ENCODE measurements at places on chromosomes 3 and 15. TPM values are rescaled to one million over a fixed set of nuclear protein-coding genes. Genes with fewer than 3 reads are reported as not detected.
A peak's percentile ranks its signal among the peaks of the same experiment; 100 is the strongest.

The TGM5 gene
- not detected for total RNA-seq

The PCLAF gene
- total RNA-seq, result 274 TPM

The LIPC gene
- 0.43 TPM for total RNA-seq

The TRH gene
- total RNA-seq, result not detected

The CACNA1D gene
- 1.4 TPM for total RNA-seq

The DGKG gene
- total RNA-seq, result 26.1 TPM

The GOLGA8A gene
- total RNA-seq, result 2.1 TPM

The PP2D1 gene
- not detected for total RNA-seq

The LDHAL6B gene
- not detected for total RNA-seq

The GHSR gene
- total RNA-seq, result not detected

The TUSC7 gene
- total RNA-seq, result not detected

GRCh38 chr15:73617913-73618312 is 15.3 kb downstream of the NPTN start:
- no peak for DNase-seq

DNA sequence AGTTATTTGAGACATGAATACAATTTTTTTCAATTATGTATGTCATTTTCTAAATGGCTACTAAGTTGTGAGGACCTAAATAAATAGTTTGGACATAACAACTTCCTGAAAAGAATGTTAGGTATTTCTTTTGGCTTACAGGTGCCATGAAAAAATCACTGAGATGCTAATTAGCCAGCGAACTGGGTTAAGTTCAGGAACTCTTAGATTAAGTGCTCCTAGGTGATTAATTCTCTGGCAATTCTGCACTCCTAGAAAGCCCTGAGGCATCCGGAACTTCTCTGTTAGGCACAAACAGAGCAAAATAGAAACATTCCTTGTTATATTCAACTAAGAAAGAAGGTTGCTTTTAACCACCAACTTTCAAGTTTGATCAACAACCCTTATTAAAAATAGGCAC is 192.3 kb downstream of the STAG1 start:
- DNase-seq, result no peak

DNA sequence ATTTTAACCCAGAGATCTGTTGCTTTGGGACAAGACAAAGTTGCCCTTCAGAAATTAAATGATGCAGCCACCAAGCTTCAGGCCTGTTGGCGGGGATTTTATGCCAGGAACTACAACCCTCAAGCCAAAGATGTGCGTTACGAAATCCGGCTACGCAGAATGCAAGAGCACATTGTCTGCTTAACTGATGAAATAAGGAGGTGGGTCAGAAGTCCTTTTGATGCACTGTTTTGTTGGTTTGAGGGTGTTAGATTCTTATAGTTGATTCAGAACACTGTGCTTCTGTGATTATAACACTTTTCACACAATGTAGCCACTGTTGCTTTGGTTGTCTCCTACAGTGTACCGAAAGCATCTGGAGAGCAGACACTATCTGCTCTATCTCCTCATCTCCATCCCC is 20.8 kb upstream of the NXPE3 start:
- DNase-seq, result no peak

DNA sequence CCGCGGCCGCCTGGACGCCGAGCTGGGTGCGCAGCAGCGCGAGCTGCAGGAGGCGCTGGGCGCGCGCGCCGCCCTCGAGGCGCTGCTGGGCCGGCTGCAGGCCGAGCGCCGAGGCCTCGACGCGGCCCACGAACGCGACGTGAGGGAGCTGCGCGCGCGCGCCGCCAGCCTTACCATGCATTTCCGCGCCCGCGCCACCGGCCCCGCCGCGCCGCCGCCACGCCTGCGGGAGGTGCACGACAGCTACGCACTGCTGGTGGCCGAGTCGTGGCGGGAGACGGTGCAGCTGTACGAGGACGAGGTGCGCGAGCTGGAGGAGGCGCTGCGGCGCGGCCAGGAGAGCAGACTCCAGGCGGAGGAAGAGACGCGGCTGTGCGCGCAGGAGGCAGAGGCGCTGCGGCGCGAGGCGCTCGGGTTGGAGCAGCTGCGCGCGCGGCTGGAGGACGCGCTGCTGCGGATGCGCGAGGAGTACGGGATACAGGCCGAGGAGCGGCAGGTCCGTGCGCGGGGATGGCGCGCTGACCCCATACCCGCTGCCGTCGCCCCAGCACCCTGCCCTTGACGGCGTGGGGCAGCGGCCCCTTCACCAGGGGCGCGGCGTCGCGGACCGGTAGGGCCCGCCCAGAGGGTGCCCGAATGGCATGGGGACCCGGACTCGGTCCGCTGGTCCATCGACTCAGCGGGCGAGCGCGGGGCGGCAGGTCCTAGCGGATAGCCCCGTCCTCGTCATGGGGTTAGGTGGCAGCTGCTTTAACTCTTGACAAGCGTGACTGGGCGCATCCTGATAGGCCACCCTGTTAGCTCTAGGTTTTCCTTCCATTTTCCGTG is 848 bp downstream of the SYNM start:
- no peak for DNase-seq

DNA sequence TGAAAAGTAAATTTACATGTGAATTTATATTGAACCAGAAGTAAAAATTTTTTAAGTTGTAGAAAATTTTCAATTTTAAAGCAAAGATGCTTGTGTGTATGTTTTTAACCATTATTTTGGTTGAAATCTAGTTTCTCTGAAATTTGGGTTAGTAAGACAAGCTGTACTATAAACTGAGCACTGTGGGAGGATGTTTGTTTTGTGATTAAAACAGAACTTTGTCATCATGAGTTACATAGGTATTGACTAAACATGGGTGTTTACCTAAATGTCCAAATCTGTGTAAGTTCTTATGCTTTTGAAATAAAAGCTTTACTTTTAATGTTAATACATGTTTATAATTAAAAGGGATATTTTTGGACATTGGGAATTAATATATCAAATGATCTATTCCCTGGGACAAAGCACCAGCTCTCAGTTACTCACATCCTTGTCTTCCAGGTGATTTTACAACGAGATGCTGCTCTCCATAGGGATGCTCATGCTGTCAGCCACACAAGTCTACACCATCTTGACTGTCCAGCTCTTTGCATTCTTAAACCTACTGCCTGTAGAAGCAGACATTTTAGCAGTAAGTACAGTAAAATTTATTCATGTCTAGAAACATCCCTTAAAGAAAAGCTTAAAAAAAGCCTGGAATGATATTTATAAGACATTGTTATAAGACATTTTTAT is 32.7 kb downstream of the RNF13 start:
- DNase-seq, result no peak

GRCh38 chr3:15860014-15860934 is 62.5 kb upstream of the ANKRD28 start:
- DNase-seq, result peak; percentile 66

DNA sequence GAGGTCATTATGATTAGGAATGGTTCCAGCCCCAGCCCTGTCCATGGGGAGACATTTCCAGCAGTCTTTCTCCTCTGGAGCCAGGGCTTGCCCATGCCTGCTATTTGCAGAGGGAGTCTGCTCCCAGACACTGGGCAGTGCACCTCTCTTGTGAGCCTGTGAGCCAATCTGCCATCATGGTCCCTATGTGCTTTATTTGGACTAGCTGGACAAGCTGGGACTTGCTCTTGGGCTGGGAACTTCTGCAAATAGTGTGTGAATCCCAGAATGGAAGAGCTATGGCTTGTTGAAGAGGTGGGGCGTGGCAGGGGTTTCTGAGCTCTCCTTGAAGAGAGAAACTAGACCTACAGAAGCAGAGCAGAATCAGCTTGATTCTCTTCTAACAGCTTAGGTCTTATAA is 53.7 kb upstream of the KY start:
- DNase-seq, result no peak

GRCh38 chr15:79608066-79608864 is 176.1 kb downstream of the MINAR1 start:
- DNase-seq, result no peak

DNA sequence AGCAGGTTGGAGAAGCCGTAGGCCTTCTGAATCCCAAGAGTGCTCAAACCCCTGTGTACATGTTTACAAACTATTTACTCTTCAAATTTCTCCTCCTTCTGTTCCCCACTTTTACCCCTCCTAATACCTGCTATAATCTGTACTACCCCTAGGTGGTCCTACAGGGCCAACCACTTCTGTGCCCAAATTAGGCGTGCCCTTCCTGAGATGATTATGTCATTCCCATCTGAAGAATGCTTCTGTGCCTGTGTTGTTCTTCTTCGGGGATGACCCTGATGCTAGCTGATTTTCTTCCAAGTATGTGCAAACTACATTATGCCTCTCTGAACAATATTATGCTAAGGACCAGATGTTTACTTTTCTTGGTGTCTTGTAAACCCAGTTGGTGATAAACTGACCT is 20.5 kb downstream of the RBP2 start:
- peak; percentile 58 for DNase-seq

- peak; percentile 3 for DNase-seq
Observed at GRCh38 chr3:40801284-40801741, 276.6 kb downstream of the ZNF621 start.

- DNase-seq, result no peak
Observed at GRCh38 chr3:46670000-46670890, 23.2 kb downstream of the ALS2CL start.

GRCh38 chr15:65821070-65821469 is 29.0 kb upstream of the DENND4A start:
- no peak for DNase-seq

GRCh38 chr3:30169487-30169886 is 436.9 kb upstream of the TGFBR2 start:
- no peak for DNase-seq

DNA sequence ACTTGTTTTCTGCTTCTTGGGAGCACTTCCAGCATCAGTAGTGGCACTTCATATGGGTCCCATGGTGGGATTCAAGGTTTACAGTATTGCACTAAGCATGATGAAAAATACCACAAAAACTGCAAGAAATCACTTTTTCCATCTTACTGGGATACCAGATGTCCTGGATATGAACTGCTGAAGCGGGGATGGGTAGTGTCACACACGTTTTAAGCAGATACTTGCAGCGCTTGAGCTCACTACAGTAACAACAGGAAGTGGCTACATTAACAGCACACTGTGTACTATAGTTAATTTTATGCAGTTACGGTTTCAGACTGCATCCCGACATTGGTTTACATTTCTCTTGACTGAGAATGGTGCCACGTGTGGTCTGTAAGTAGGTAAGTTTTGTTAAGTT is 3.5 kb upstream of the ISG20 start:
- DNase-seq, result no peak

GRCh38 chr15:97045666-97046421 is 715.3 kb downstream of the NR2F2 start:
- DNase-seq, result no peak

- DNase-seq, result no peak
Observed at GRCh38 chr3:13254028-13254951, 165.8 kb downstream of the NUP210 start.

GRCh38 chr15:35104526-35105147 is 19.5 kb upstream of the NANOGP8 start:
- no peak for DNase-seq

DNA sequence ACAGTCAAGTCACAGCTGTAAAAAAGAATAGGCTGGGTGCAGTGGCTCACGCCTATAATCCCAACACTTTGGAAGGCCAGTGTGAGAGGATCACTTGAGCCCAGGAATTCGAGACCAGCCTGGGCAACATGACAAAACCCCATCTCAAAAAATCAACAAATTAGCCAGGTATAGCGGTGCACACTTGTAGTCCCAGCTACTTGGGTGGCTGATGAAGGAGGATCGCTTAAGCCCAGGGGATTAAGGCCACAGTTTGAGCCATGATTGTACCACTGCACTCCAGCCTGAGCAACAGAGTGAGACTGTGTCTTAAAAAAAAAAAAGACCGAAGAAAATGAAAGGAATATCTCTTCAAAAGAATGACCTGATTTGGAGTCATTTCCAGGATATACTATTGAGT is 6.6 kb downstream of the HERC1 start:
- DNase-seq, result no peak

GRCh38 chr3:56003129-56003528 is 465.1 kb downstream of the ERC2 start:
- no peak for DNase-seq

GRCh38 chr3:17302774-17303173 is 418.0 kb downstream of the PLCL2 start:
- DNase-seq, result no peak

DNA sequence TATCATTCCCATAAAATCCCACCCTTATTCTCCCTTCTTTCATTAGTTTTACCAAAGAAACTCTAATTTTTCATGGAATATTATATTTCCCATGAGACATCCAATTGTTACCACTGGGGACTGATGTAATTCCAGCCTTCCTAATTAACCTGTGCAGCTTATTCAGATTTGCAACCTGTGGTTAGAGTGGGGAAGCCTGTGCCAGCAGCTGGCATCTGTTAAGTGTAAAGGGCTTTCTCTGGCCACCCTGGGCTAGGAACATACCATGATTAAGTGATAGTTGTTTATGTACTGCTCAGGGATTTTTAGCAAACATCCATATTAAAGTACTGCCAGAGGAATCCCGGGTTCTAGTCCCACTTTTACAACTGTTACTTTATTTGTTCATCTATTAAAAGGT is 78.2 kb downstream of the TPRG1 start:
- peak; percentile 62 for DNase-seq

DNA sequence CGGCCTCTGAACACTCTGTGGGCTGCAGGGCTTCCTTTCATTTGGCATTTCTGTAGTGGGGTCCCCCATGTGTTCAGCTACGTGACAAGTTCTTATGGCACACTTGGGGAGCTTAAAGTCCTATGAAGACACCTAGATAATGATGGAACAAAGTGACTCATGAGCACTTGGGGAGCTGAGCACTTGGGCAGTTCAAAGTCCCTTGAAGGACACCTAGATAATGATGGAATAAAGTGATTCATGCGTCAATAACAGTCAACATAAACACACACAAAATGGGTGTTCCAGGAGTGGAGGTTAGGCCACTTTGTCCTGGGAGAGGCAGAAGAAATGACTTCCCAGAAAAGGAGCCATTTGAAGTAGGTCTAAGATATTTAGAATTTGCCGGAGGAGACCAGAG is 66.6 kb downstream of the LDHAL6B start:
- DNase-seq, result no peak

DNA sequence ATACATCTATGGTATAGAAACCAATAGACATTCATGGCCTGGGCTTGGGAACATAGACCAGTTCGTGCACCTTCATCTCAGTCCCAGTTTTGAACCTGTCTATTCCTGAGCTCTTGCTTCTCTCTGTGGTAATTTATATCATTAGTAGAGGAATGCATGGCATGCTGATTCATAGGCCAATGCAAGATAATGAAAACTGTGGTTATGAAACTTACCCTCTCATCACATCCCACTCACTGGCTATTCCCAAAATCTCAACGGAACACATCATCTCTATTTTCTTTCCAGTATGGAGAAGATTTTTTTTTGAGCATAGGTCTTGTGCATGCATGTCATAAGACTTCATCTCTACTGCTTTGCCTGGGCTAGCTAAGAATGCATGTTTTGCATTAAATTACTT is 18.7 kb upstream of the P2RY12 start:
- DNase-seq, result peak; percentile 34

DNA sequence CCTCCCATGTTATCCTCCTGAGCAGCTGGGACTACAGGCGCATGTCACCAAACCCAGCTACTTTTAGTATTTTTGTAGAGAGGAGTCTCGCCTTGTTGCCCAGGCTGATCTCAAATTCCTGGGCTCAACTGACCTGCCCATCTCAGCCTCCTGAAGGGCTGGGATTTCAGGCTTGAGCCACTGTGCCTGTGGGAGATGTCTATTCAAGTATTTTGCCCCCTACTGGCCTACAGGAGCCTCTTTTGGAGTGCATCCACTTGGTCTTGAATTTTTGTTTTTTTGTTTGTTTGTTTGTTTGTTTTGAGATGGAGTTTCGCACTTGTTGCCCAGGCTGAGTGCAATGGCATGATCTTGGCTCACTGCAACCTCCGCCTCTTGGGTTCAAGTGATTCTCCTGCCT is 3.2 kb upstream of the DHX30 start:
- DNase-seq, result peak; percentile 10

GRCh38 chr3:125605756-125606155 is 10.5 kb upstream of the OSBPL11 start:
- DNase-seq, result no peak

Data from H4 (cell line).